ENCODE measurements at places on chromosomes 6 and 20.

DNA sequence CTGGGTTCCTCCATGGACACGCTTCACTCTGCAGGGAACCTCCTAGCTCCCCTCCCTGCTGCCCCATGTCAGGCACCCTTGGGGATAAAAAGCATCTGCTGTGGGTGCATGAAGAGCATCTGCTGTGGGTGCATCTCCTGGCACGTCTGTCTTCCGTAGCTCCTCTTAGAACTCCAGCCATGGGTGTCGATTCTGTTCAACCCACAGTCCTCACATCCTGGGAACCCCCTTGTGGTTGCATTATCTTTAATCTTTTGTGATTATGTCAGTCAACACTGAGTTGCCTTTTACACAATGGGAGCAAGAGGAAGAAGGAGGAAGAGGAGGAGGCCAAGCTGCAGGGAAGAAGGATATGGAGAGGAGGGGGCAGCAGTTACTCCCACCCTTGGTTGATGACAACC, 24.1 kb upstream of the CCR6 start:
- DNase-seq, result peak; percentile 58

GRCh38 chr6:37691904-37692806, 5.5 kb downstream of the MDGA1 start:
- peak; percentile 76 for DNase-seq

DNA sequence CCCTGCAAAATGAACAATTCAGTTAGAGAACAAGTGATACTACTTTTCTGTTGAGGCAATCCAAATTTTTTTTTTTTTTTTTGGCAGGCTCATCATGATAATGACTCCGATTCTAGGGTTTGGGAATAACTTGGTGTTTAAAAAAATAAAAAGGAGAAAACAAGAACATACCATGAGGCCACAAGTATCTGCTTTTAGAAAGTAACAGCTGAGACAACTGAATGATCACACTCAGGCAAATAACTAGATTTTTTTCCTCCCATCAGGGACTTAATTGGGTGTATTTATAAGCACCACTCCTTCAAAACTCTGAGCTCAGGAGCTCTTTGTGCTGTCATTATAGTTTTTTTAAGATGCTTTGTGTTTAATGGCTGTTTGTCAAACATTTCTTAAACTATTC, 29.6 kb downstream of the PAK5 start:
- no peak for DNase-seq

GRCh38 chr20:37700301-37700700, 6.5 kb downstream of the CTNNBL1 start:
- no peak for DNase-seq

DNA sequence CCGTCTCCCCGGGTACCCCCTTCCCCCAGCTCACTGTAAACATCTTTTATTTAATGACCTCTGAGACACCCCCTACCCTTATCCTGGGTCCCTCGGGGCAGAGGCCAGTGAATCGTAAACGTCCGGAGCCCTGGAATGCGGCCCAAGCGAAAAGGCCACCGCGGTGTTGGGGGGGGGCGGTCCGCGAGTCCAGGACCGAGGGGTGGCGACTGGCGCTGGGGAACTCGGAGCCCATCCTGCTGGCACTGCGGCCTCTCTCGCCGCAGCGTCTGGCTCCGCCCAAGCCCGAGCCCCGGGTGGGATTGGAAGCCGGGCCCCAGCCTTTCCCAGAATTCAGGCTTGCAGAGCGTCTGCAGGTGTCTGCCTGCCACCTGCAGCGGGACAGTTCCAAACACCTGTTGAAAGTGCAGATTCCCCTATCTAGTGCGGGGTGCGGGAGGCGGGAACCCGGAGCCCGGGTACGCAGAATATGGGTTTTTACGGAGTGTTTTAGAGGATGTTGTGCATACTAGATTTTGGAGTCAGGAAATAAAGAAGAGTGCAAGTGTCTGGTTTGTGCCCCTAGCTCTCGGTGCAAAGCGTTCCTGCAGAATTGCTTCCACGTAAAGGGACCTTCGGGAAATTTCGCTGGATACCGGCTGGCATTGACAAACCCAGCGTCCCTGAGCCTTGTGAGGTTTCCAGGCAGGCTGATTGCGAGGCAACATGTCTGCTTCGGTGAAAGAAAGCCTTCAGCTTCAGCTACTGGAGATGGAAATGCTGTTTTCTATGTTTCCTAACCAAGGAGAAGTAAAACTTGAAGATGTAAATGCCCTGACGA, 800 bp downstream of the RWDD2A start:
- DNase-seq, result peak; percentile 22

GRCh38 chr6:130136798-130137197, 86.0 kb downstream of the SAMD3 start:
- DNase-seq, result no peak

DNA sequence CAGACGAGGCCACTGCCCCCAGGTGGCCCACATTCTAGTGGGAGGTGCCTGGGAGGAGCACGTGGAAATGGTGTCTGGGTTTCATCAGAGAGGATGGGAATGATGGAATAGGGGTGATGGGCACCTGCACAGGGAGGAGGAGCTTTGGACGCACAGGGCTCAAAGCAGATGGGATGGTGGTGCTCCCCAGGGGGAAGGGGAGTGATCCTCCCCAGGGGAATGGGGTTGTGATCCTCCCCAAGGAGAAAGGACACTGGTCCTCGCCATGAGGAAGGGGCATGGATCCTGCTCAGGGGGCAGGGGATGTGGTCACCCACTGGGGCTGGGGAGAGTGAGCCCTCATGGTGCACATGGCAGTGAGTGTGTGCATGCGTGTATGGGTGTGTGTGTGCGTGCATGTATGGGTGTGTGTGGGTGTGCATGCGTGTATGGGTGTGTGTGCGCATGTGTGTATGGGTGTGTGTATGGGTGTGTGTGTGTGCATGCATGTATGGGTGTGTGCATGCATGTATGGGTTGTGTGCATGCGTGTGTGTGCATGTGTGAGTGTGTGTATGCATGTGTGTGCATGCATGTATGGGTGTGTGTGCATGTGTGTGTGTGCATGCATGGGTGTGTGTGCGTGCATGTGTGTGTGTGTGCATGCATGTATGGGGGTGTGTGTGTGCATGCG, 49.7 kb upstream of the SLCO4A1 start:
- DNase-seq, result no peak

All from NB4 (cell line).